ENCODE measurements at places on chromosomes 7 and 10. TPM values are rescaled to one million over a fixed set of nuclear protein-coding genes. Genes with fewer than 3 reads are reported as not detected.

DNA sequence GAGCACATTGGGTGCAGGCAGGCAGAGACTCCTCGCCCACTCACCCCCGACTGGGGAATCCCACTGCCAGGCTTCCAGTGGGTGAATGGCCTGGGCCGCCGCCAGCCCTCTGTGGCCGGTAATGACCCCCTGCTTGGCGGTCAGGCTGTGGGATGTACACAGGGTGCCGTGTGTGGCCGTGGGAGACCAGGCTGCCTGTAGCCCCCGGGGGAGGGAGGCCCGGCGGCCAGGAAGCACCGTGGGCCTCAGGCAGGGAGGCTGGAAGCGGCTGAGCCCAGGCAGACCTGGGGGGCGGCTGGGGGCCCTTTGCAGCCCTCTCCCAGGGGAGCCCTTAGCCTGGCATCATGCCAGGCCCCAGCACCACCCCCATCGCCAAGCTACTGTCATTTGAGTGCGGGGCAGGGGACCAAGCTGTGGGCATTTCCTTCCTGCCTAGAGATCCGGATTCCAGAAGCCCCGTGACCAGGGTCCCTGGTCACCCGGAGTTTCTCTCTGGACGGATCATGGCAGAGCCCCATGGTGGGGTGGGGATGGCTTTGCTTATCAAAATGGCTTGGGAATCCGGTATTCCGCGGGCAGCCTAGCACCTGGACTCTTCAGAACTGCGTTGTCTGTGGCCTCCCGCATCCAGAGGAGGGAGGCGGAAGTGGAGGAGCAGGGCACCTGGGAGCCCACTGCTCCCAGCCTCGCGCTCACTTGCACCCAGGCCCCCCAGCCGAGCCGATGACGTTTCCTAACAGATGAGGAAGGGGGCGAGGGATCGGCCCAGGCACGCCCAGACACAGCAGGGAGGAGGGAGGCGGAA is 1.1 kb downstream of the TTYH3 start:
- H3K27ac ChIP-seq = peak overlapping the region; percentile 80
- peak overlapping the region; percentile 96 for H3K4me3 ChIP-seq
- no peaks in the 10 kb centered on the region for H3K36me3 ChIP-seq
- H3K27me3 ChIP-seq = no peaks in the 10 kb centered on the region

GRCh38 chr7:78326189-78326588 is 527.6 kb downstream of the PHTF2 start:
- H3K4me3 ChIP-seq = no peak overlapping the region
- no peaks in the 10 kb centered on the region for H3K27me3 ChIP-seq
- H3K4me1 ChIP-seq = peaks cover 4% of the 10 kb centered on the region
- peak; percentile 0 for DNase-seq

DNA sequence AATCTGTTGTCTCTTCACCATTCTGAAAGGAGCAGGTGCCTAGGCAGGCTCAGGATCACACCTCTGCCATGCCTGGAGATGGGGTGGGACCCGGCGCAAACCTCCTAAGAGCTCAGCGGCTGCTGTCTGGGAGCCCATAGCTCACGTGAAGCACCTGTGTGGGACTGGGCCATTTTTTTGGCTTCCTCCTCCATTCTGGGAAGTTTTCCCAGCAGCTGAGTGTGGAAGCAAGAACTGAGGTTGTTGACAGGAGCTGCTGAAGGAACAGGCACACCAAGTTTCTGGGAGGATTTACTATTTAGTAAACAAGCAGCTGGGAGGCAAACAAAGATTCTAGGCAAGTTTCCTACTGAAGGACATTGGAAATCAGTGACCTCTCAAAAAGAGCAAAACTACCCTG is 77.3 kb downstream of the FAM13C start:
- no peak overlapping the region for H3K4me3 ChIP-seq
- H3K27me3 ChIP-seq = no peaks in the 10 kb centered on the region
- H3K4me1 ChIP-seq = peaks cover 3% of the 10 kb centered on the region
- H3K36me3 ChIP-seq = no peaks in the 10 kb centered on the region
- no peak overlapping the region for H3K27ac ChIP-seq

The UCMA gene
- total RNA-seq = not detected

Data from cardiac muscle cell (in vitro differentiated cells and primary cell).